NCI-H774 (cell line): ENCODE measurements at places on chromosomes 11 and 22.

DNA sequence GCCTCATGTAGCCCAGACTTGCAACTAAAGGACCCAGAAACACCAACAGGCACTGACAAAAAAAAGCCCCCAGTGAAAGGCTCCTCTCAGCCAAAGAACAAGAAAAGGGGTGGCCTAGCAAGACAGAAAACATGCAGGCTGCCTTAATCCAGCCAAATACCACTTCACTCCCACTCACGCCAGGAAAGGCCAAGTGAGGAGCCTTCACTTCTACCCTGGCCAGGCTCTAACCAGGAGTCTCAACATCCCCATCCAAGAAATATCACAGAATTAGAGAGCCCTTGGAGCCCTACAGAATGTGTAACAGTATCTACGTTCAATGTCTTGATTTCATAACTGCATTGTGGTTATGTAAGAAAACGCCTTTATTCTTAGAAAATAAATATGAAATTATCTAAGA is 149.0 kb downstream of the APOL5 start:
- no peak for DNase-seq

DNA sequence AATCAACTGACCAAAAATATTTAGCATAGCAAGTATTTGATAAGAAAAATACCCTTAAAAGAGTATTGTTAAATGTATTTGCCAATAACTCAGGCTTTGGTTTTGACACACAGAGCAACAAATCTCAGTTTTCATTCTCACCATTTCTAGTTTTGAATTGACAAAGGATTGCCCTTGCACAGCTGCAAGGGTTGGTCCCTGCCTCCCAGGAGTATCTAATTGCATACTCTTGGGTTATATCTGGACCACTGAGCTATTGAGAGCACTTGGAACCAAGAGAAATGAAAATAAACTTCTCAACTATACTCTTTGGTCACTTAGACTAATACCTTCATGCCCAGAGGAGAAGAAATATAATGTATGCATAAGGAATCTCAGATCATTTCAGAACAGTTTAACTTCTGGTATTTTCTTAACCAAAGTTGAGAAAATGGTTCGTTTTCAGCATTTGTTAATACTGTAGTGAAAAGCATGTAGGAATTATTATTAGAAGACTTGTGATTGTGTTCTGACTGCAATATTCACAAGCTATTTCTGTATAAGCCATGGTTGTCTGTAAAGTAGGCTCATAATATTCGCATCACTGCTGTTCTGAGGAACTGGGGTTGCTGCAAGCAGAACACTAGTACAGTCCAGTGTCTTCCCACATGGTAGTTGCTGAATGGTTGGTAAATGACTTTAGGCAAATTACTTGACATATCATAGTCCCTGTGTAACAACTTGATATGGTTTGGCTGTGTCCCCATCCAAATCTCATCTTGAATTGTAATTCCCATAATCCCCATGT is 7.9 kb downstream of the C2CD3 start:
- DNase-seq: no peak

- no peak for DNase-seq
These were observed 17.2 kb downstream of the DLAT start for GRCh38 chr11:112042161-112042960.

DNA sequence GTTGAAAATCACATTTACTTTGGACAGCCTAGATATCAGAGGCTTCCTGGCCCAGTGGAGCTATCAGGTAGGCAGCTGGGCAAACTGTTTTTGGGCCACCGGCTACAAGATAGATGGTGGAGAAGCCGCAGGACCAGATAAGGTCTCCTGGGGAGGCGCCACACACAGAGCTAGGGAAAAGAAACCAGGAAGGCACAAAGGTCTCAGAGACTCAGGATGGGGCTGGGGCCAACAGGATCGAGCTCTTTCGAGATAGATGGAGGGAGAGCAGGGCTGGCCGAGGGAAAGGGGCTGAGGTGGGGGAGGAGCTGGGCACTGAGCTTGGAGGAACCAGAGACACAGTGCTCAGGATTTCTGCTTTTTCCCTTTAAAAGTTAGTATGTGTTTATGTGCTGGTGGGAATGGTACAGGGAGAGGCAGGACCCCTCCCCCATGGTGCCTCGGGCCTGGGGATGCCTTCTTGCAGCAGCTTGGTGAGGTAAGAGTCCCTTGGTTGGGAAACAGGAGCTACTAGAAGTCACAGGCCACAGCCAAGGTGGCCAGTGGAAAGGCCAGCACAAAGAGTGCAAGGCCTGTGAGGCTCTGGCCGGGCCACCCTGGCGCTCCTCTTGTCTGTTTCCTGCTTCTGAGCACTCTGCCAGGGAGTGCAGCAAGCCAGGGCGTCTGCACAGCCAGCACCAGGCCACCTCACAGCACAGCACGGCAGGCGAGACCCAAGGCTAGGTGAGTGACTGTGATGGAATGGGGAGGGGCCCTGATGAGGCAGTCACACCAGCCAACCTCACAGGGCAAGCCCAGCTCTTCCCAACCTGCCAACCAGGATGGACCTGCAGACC is 11.5 kb upstream of the NAP1L4 start:
- DNase-seq: no peak

GRCh38 chr22:42080287-42080686 is 787 bp downstream of the SMDT1 start:
- no peak for DNase-seq

DNA sequence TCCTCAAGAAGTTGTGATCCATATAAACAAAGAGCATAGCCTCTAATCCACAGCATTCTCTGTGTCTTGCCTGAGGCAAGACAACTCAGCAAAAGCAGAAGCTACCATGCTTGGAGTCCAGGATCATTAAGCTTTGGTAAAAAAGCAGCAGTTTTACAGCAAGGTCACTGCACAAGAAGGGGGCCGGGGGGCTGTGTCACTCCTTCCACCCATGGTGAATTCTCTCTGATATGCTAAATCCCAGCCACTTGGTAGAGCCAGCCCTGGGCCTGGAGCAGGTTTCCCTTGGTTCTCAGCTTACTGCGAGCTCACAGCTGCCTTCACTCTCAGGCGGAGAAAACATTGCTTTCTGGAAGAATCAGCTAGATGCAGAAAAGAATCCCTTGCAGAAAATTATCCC is 144.7 kb downstream of the TENM4 start:
- DNase-seq: no peak

DNA sequence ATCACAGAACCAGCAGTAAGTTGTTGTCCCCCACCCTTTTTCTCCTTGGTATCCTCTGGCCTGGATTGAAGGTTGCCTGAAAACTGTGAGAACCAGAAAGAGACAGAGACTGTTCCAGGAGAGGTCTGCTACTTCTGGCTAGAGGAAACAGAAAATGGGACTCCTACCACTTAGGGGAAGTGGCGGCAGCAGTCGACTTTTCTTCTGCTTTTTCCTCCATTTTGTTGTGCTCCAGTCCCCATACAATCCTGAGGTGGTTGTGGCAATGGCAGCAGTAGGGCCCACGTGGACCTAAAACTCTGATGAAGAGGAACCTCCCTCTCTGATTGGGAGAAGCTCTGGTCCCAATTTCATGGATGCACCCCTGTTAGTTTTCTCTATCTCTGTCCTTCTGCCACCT is 76.0 kb upstream of the SORL1 start:
- DNase-seq: no peak

- DNase-seq: no peak
These were observed 84.4 kb upstream of the TRPC6 start for GRCh38 chr11:101668236-101668635.

DNA sequence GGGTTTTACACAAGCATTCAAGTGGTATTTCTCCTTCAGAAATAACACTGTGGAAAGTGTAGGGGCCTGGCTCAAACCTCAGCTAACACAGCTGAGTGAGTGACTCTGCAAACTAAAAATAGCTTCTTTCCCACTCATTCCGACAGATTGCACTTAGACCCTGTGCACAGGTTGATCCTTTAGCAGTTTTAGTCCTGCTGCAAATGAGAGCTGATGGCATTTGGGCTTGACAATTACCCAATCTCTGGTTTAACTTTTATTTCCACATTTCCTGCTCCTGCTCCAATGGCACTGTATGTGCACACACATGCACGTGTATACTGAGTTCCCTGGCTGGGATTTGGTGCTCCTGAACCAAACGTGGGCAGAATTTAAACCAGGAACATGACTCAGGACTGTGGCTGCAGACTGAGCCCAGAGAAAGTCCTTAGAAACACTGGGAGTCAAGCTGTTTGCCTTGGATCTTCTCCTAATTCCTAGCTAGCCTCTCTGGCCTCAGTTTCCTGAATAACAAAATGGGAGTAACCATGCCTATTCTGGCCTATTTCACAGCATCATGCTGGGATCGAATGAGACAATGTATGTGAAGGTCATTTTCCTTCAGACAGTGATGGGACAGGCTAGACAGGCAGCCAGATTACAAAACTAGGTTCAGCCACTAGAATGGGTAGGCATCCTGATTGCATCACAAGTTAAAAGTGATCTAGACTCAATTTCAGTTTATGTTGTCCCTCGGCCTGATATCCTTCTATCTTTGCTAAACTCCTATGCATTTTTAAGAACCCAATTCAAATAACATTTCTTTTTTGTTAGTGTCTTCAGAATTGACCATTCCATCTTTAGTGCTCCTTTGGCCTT is 58.2 kb downstream of the SERGEF start:
- no peak for DNase-seq

GRCh38 chr11:69884286-69884685 is 65.1 kb upstream of the FGF3 start:
- DNase-seq: no peak

- DNase-seq: no peak
These were observed 33.8 kb downstream of the ZC3H7B start for GRCh38 chr22:41334951-41335635.

- DNase-seq: no peak
These were observed 100.3 kb upstream of the CLPB start for GRCh38 chr11:72534371-72535193.

DNA sequence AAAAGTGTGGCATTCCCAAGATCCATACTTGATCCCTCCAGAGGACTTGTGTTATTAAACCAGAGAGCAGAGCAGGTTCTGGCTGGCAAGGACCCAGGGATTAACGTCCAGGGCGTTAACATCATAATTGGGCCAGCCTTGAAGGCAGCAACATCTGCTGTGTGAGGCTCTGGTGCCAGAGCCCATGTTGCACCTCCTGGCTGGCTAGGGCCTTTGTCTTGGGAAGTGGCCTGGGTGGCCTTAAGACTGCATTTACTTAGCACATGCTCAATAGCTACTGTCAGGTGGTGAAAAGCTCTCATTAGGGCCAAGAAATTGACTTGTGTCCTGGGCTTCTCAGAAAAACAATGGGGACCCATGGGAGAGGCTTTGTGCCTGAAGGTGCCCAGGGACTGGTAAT is 66.6 kb downstream of the CACNG2 start:
- DNase-seq: no peak

GRCh38 chr22:40121461-40121860 is 56.3 kb upstream of the TNRC6B start:
- DNase-seq: no peak

DNA sequence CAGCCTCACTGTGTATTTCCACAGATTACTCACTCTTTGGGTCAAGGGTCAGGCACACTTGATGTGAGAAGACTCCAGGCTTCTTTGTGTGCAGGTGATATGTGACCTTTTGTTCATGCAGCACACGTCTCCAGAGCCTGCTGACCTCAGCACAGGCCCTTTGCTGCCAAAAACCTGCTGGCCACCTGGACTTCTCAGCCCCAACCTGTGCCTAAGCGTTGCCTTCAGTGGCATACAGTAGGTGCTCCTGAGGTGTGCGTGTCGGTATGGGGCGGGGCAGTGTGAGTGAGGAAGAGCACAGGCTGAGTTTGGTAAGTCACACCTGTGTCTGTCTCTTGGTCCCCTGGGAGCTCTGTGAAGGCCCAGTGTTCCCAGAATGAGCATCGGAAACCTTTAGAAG is 58.1 kb downstream of the WNT11 start:
- no peak for DNase-seq

GRCh38 chr11:96014217-96014616 is 90.3 kb upstream of the MTMR2 start:
- no peak for DNase-seq

DNA sequence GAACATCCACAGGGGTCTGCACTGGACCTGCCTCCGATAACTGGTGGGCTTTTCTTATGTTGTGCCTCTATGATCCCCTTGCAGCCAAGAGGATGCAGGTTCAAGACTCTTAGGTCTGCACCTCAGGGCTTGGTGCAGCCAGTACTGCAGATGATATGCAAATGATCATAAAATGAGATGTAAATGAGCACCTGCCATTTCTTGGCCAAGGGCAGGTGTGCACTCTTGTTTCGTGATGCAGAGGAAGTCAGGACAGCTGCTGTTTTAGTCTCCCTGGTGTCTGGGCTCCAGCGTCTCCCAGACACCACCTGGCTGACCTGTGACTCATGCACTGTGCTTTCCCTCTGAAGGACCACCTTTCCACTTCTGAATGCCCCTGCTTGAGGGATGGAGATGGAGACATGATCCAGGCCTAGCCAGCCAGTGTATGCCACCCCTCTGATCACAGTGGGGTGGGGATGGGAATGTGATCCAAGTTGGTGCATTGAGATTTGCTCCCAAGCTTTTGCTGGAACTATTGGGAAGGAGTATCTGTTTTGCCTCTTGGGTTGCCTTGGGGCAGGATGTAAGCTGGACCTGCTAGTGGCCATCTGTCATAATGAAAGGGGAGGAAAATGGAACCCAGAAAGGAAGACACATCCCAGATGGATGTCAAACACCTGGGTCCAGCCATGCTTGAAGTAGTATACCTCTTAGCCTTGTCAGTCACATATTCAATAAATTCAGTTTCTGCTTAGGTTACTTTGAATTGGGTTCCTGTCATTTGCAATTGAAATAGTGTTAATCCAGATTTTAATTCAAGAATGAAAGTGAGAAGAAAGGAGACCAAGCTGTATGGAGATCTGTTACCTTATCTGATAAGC is 3.3 kb upstream of the KCNJ11 start:
- peak; percentile 87 for DNase-seq

DNA sequence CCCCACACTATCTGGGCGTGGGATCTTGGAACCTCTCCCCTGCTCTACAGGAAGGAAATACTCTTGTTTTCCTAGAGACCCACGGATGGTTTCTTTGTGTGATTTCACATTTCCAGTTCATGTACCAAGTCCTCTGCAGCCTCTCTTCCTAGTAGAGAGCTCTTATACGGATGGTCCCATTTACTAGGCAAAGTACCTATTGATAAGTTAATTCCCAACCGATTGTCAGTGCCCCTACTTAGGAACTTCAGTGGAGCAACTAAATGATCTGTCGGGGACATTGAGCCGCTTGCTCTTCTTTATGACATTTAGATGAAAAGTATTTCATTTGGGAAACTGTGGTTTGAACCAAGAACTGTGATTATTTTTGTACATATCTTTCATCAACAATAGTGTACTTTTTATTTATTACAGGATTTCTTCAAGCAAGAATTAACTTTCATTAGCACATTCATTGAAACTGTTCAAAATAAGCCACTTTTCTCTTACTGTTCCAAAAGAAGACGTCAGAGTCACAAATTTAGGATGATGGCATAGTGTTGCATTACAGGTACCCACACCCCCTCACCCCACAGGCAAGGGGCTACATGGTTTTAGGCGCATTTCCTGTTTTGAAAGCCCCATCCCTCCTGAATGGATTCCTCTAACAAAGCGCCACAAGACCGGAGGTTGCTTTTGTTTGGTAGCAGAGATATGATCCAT is 34.2 kb downstream of the ELMOD1 start:
- no peak for DNase-seq

DNA sequence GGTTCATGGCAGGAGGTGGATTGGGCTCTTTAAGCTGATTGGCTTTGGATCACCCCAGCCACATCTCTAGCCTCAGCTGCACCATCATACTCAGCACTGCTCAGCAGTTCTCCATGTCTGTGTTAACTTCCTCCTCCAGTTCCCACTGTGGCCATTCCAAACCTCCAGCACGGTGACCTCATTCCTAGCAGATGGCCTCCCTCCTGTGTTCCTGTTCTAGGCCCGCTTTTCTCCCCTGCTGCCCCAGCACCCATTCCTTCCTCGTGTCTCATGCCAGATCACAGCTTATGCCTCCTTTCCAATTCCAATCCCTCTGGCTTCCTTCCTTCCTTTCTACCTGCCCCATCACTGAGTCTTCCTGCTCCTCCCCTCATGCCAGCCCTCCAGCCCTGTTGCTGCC is 96.1 kb downstream of the MICAL2 start:
- no peak for DNase-seq
